ENCODE measurements at places on chromosomes 7 and 10.

DNA sequence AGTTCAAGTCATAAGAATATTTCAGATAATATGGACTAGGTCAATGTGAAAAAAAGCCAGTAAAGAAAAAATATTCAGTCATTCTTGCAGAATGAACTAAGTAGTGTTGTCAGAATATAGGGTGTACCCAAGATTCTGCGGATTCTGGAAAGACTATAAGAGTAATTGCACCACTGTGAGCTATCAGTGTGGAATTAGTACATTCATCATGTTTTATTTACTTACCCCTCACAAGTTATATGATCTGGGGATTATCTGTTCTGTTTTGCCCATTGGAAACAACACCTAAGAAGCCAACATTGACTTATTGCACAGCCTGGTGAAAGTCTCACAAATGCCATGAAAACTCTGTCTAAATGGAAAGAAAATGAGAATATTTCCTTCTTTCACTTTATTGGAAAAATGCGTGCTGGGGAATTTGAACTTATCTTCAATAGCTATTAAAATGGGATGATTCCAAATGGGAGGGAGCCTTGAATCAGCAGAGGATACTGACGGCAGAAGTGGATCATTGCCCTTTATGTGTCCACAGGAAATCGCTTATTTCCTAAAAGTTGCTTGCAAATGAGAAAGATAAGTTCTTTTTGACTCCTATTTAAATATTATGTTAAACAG lies 563.3 kb upstream of the POM121L12 start:
- DNase-seq = no peak

- no peak for DNase-seq
Observed at GRCh38 chr10:121436630-121437341, 161.5 kb downstream of the FGFR2 start.

DNA sequence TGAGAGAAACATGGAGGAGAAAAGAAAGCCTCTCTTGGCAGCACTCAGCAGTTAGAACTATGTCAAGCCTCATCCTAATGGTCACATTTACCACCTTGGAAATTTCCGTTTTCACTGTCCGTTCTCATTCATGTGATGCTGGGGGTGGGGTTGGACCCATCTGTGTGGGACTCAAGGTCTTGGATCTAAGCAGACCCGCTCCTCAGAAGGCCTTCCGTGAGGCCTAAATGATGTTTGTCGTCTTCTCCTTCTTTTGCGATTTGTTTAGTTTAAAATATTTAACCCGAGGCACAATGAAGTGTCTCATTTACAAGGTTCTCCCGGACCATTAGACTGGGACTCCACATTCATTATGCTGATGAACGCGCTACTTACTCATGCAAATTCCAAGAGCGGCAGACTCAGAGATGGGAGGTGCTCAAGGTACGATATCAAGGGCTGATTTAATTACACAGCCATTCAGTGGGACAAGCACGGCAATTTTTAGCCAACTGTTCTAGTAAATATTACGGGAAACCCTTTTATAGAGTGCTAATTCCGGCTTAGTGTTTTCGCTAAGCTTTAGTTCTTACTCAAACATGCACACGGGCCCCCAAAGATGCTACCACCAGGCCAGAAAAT lies 109.1 kb upstream of the EFCAB10 start:
- no peak for DNase-seq

DNA sequence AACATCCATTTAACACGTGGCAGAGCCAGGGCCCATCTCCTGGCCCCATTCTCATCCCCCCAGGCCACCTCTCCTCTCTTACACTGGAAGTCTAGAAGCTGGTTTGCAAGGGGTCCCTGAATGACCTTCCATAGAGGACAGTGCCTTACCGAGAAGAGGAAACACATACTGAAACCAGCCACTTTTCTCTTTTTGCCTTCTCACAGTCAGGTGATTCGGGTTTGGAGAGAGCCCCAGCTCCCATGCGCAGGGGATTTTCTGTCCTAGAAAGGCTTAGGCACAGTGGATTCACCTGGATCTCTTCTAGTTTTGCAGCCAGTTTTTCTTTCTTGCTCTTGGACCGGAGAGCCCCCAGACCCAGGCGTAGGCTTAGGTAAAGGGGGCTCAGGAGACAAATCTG lies 334.1 kb upstream of the C7orf33 start:
- no peak for DNase-seq

DNA sequence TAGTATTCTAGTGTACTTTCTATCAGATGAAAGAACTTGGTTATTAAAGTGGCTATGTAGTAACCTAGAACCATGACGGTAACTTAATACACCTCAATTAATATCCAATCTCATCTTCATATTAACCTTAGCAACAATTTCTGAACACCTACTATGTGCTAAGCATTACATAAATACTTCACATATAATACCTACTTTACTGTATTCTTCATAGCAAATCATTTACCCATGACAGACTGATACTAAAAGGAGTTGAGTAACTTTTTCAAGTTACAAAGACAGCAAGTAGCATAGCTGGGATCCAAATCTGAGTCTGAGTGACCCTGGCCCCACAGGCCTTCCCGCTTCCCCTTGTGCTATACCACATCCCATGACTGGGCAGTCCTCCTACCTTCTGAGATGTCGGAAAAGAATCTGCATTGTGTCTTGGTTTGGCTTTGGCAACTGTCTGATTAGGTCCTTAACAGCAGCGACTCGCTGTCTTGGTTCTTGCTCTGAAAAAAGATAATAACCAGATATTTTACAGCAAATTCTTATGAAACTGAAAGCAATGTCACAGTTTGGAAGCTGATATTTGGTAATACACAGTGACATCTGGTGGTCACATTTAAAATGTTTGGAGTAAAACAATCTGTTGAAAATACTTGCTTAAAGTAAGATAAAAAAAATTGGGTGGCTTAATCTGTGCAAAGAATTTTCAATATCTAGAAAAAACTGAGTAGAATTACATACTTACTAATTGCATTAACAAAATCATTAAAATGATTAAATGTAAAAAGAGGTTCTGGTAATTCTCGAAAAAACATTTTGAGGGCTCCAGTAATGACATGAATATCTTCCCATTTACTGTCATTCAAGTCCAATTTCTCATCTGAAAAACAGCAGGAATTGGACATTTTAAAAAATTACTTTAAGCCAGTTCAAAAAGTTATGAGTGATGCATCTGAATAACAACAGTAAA lies 120.1 kb downstream of the ARHGAP12 start:
- DNase-seq = peak; percentile 38

GRCh38 chr7:91869661-91870060 lies 10.8 kb downstream of the MTERF1 start:
- DNase-seq = no peak

- DNase-seq = no peak
Observed at GRCh38 chr10:132905661-132906060, 36.7 kb downstream of the CFAP46 start.

DNA sequence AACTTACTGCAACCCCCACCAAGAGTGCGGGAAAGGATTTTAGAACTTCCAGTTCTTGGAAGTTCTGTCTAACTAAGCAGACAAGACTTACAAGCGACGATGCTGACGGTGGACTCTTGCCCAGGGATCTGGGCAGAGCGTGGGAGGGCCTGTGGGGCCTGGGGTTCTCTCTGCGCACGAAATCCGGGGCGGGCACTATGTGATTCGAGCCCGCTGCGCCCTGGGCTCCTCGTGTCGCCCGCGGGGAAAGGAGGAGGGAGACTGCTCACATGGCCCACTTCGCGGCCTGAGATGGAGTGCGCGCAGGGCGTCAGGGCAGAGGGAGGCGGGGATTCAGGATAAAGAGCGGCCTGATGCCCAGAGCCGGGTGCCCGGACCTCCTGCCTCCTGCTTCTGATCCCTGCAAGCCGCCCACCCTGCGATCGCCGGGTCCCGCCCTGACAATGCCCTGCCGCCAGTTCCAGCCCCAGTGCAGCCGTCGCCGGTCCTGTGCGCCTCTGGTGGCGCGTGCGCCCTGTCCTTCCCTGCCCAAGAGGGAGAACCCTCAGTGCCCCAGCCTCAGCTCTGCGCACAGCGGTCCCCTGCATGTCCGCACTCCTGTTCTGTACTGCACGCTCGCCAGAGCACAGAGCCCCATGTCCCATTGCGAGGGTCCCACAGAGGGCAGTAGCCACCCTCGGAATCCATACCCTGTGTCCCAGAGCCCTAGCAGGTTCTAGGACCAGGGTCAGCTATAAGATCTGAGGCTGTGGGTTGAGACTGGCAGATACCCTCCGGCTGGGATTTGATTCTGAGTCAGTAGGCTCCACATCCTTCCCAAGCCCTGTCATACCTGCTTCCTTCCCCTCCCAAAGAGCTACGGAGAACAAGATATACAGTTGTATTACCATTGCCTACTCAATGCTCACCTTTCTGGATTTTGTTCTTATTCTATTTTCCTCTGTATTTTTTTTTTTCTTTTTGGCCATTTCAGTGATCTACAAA lies 99.4 kb upstream of the TMEM106B start:
- DNase-seq = peak; percentile 11

- no peak for DNase-seq
Observed at GRCh38 chr10:79020605-79021004, 48.2 kb upstream of the ZMIZ1 start.

DNA sequence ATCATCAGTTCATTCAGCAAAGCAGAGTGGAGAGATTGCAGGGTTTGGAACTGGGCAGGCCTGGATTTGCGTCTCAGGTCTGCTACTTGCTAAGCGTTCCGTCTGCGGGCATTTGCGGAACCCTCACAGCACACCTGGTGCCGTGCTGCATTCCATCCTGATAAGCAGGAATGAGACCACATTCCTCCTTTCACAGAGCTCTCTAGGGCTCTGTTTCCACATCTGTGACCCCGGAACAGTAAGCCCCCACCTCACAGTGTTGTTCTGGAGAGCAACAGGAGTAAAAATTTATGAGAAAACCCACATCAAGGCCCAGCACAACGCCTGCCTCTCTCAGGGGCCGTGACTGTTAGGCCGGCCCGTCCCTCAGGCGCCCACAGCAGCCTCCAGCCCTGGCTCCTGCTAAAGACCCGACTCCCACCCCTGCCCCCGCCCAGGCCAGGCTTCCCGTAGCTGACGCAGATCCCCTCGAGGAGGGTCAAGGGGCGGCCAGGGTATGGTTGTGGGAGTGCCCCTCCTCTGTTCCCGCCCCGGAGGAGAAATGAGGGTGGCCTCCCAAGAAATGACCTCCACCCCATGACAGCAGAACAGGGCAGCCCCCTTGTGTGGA lies 128.9 kb downstream of the RGS10 start:
- no peak for DNase-seq

DNA sequence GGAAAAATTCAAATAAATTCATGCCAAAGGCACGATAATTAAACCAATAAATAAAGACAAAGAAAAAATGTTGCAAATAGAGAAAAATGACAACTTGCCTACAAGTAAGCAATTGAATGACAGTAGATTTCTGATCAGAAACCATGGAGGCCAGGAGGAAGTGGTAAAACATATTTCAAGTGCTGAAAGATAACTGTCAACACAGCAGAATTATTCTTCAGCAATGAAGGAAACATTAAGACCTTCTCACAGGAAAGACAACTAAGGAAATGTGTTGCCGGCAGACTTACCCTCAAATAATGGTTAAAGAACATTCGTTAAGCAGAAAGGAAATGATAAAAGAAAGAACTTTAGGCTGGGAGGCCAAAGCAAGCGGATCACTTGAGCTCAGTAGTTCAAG lies 30.4 kb downstream of the RUNDC3B start:
- no peak for DNase-seq

DNA sequence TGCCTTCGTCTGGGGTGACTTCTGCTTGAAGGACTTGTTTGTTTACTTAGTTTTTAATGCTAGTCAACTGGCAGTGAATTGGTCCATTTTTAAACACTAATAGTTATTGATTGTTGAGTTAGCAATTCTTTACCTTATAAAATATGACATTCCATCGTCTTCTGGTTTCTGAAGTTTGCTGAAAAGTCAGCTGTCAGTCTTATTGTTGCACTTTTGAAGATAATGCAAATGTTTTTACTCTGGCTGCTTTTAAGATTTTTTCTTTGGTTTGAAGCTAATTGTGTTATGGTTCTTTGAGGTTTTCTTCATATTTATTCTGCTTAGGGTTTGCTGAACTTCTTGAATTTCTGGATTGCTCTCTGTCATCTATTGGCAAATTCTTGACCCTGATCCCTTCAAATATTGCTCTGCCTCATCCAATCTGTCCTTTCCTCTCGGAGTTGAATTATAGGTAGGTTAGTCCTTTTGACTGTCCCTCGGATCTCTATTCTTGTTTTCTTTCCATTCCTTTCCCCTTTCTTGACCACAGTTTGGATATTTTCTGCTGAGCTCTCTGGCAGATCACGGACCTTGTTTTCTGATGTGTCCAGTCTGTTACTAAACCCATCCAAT lies 24.2 kb downstream of the MGMT start:
- DNase-seq = no peak

- DNase-seq = no peak
Observed at GRCh38 chr7:46109437-46109836, 188.4 kb upstream of the IGFBP3 start.

GRCh38 chr10:80772596-80772995 lies 234.9 kb downstream of the SH2D4B start:
- no peak for DNase-seq

DNA sequence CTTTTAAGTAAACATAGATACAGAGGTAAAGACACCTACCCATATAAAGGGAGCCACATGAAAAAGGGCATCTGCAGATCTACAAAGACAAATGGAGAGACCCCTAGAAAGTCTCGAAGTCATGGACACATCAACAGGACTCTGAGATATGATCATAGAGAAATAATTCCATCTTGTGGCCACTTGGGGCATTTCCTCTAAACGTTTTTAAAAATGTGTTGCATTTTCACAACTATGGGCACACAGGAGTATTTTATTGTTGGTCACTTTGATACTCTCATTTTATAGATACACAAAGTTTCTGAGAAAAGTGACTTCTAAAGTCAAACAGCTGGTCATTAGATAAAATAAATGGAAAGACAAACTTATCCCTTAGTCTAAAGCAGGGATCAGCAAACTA lies 87.1 kb downstream of the CRTAC1 start:
- DNase-seq = no peak

GRCh38 chr7:154906736-154907355 lies 96.1 kb downstream of the PAXIP1 start:
- no peak for DNase-seq

DNA sequence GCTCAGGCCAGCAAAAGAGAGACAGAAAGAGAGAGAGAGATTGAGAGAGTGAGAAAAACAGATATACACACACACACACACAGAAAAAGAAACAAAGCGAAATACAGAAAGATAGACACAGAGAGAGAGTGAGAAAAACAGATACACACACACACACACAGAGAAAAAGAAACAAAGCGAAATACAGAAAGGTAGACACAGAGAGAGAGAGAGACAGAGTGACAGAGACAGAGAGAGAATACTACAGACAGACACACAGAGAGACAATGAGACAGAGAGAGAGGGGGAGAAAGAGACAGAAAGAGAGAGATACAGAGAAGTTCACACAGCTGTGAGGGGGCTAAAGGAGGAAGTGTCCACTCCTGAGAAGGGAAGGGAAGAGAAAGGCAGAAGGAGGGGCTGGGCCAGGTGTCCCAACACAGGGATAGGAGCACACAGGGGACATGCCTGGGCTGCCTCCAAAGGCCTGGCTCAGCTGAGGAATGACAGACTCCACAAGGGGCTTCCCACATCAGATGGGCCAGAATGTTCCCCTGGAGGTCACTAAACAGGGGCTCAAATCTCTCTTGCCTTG lies 4.3 kb downstream of the GCK start:
- no peak for DNase-seq

GRCh38 chr10:114871379-114871778 lies 49.8 kb downstream of the FHIP2A start:
- no peak for DNase-seq

GRCh38 chr7:31939076-31939475 lies 131.1 kb downstream of the PDE1C start:
- no peak for DNase-seq

GRCh38 chr10:3395458-3395861 lies 222.9 kb upstream of the PITRM1 start:
- DNase-seq = no peak

- DNase-seq = no peak
Observed at GRCh38 chr10:86362129-86362527, 4.5 kb downstream of the GRID1 start.
